ENCODE measurements at places on chromosomes 4 and X. TPM values are rescaled to one million over a fixed set of nuclear protein-coding genes. Genes with fewer than 3 reads are reported as not detected.

DNA sequence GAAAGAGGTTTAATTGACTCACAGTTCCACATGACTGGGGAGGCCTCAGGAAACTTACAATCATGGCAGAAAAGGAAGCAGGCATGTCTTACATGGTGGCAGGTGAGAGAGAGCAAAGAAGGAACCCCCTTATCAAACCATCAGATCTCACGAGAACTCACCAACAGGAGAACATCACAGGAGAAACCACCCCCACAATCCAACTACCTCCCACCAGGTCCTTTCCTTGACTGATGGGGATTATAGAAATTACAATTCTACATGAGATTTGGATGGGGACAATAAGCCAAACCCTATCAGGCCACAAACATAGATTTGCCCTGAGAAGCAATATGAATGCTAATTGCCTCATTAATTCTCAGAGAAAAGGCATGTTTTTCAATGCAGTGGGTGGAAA is 138.2 kb upstream of the RAPGEF2 start:
- no peak for DNase-seq

DNA sequence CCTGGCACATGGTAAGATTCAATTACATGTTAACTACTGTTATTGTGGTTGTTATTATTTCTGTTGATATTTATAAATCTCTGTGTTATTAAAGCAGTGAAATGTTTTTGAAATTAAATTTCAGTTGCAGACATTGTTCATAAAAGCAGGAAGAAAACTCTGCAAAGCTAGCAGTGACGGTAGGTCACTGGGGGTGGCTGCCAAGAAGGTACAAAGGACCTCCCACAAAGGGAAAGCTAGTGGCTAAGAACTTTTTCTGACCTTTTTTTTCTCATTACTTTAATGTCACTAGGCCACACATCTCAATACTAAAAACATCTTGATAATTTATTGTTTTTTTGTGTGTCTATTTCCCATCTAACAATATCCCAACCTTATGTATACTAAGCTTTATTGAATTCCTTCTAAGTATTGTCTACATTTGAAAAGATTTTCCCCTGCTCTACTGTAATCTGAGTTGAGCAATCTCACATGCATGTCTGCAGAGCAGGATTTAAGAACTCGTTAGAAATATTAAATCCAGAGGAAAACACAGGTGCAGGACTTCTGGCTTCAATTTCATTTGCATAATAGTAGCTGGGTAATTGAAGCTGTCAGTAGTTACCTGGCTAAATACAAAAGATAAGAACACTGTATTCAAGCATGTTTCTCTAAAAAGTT is 197.3 kb downstream of the CFAP299 start:
- DNase-seq, result no peak

GRCh38 chrX:65997978-65998717 is 41.7 kb downstream of the VSIG4 start:
- no peak for DNase-seq

DNA sequence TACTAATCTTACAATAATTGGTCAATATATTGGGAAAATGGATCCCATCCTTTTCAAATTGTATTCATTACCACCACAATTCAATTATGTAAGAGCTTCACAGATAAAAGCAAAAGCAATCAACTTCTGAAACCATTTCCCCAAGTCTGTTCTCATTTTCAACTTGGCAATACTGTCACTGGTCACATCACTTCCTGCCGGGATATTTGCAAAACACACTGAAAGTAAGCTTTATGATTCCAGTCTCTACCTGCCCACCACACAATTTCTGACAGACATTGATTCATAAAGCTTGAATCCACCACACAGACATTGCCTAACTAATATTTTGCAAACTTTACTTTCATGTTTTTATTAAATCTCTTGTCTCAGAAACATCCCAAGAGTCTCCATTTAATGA is 53.6 kb downstream of the LIN54 start:
- DNase-seq, result no peak

- no peak for DNase-seq
These were observed 36.0 kb downstream of the STIM2 start for GRCh38 chr4:26896636-26897035.

DNA sequence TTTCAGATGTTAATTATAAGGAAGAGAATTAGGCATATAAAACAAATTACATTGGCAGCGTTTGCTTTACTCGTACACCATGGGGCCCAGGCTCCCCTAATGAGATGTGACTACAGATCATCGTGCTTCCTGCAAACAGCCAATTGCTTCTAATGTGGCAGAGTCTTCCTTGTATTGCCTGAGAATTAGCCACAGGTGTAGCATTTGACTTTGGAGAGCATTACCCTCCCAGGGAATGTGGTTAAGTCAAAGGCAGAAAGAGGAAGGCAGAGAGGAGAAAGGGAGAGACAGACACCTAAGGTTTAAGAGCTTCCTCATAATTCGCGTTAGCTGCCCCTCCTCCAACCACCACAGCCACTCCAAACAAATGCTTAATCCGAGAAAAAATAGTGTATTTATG is 97.0 kb downstream of the MID1IP1 start:
- DNase-seq, result no peak

DNA sequence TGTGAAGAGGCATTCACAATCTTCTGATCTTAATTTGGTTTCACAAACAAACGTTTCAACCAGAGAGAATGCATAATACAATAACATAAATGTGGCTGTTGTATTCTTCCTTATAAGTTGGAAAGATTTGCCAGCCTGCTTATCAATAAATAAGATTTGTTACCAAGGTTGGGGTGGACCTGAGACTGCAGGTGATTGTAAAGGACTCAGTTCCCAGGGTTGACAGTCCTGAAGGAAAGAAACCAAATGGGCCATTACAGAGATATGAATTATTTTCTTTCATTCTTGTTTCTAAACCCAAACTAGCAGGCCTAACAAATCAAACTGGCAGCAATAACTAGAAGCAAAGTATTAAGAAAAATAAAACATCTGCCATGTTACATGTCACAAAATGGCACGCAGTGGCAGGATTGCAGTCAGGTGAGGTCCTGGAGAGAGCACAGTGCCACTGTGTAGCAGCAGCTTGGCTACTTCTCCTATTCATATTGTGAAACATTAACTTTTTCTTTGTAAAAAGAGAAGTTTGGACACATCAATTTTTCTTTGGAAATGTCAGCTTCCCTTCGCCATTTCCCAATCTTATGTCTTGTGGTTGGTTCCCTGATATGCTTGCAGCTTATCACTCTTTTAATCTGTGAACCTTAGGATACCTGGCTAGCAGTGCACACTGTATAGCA is 133.8 kb upstream of the EMCN start:
- DNase-seq, result no peak

DNA sequence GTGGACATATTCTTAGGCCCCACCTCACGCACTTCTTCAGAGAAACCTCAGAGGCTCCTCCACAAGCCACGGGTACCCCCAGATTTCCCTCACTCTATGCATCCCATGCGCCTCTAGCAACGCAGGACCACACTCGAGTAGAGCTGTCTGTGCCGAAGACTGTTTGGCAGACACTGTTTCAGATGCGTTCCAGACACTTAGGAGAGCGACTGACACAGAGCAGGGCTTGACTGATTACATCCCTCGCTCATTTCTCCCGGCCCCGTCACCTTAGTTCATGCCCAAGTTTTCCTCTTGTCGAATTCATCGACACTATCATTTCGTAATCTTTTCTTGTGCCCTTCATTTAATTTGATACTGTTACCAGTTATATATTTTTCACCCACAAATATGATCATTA is 15.0 kb downstream of the SORBS2 start:
- no peak for DNase-seq

GRCh38 chrX:139202742-139203420 is 327.7 kb upstream of the F9 start:
- DNase-seq, result no peak

- no peak for DNase-seq
These were observed 1.6 kb downstream of the TMEM187 start for GRCh38 chrX:153974003-153974725.

GRCh38 chr4:148286012-148286411 is 156.2 kb downstream of the NR3C2 start:
- no peak for DNase-seq

GRCh38 chrX:57177070-57177469 is 39.9 kb upstream of the SPIN2A start:
- DNase-seq, result no peak

P2RY10 gene
- 0.39 TPM for total RNA-seq
